ENCODE measurements at places on chromosomes 5 and 9.

- DNase-seq, result no peak
Observed at GRCh38 chr5:90135779-90136378, 273.7 kb downstream of the CETN3 start.

DNA sequence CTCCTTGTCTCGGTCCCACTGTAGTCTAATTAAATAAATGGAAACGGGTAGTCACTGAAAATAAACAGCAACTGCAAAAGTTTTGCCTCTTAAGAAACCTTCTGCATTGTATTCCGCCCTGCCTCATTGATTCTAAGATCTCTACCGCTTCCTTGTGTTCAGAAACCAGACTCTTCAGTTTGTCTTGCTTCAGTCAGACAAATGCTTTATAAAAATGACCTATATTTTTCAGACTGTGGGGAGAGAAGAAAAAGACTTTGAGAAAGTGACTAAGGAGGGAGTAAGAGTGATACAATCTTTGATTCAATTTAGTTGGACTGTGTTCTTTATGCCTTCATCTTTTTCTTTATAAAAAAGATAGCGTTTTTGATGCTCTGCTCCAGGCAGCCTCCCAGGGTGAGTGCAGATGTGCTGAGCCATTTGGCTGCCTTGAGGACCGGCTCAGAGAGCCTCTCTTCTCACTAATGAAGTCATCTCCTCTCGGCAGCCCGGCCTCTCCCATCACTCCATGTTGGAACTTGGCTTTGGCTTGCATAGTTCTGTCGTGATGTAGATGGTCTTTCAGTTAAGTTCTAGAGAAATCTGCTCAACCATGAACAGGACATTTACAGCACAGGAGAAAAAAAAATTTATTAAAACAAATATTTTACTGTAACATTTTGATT, 4.0 kb upstream of the VCAN start:
- no peak for DNase-seq

DNA sequence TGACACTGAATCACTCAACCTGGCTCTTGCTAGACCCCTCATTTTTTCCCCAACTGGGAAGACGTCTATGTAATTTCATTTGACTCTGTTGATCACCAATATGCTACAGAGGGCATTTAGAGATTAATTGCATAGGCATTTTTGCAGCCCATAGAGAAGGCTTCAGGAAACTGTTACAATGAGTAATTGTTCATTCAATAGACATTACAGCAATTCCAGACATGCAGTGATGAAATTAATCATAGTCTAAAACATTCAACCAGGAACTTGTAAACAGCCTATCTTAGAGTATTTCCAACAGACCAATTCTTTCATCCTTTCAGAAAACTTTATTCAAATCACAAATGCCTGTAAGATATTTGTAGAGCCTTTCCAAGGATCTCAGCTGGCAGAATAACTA, 122.3 kb downstream of the MARCHF11 start:
- DNase-seq, result no peak

DNA sequence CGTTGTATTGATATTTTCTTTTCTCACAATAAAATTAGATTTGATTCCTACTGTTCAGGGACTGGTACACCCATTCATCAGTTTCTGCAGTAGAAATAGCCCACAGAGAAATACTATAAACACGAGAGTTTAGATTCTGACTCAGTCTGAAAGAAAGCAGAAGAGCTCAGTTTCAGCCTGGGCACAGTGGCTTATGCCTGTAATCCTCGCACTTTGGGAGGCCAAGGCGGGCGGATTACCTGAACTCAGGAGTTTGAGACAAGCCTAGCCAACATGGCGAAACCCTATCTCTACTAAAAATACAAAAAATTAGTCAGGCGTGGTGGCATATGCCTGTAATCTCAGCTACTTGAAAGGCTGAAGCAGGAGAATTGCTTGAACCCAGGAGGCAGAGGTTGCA, 8.6 kb downstream of the ITK start:
- DNase-seq, result no peak

GRCh38 chr5:68240202-68240601, 24.6 kb downstream of the PIK3R1 start:
- peak; percentile 21 for DNase-seq

GRCh38 chr5:122321921-122322320, 9.9 kb downstream of the SNCAIP start:
- DNase-seq, result no peak

GRCh38 chr5:163309914-163310313, 127.5 kb upstream of the CCNG1 start:
- DNase-seq, result no peak

GRCh38 chr5:143782588-143783386, 29.2 kb upstream of the HMHB1 start:
- no peak for DNase-seq

GRCh38 chr5:151063142-151063989, 17.5 kb downstream of the TNIP1 start:
- DNase-seq, result no peak

DNA sequence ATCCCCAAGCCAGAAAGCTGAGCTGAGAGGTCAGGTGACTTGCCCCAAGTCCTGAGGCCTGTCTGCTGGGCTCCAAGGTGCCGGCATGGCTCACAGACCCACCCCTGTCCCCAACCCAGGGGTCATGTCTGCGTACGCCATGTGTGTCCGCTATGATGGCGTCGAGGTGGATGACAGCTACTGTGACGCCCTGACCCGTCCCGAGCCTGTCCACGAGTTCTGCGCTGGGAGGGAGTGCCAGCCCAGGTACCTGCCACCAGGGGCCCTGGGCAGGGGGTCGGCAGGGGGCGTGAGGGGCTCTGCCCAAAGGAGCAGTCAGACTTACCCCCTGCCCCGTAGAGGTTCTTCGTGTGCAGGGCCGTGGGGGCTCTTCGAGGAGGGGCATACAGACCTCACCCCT, 32.3 kb downstream of the ADAMTSL2 start:
- DNase-seq, result no peak

DNA sequence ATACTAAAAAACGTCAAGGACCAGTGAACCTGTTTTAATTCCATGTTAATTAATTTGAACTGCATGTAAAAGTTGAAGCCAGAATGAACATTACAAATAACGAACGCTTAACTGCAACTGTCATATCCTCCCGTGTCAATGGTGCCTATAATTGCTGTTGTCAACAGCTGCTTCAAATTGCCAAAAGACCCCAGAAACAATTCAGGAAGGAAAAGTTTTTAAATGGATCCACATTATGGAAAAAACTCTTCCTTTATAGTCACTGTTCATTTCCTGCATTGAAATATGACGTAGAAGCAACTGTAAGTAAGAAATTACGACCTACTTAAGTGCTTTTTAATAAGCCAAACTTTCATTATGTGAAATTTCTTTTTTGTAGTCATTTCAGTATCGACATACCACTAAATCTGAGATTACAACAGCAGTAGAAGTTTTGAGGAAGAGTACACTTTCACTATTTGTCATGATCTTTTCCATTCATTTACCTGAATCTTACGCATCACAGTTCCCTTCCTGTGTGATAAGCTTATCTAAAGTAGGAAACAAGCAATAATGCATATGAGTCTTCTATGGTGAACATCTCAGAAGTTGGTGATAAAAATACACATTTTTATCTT, 37.8 kb downstream of the MEF2C start:
- DNase-seq, result peak; percentile 54

DNA sequence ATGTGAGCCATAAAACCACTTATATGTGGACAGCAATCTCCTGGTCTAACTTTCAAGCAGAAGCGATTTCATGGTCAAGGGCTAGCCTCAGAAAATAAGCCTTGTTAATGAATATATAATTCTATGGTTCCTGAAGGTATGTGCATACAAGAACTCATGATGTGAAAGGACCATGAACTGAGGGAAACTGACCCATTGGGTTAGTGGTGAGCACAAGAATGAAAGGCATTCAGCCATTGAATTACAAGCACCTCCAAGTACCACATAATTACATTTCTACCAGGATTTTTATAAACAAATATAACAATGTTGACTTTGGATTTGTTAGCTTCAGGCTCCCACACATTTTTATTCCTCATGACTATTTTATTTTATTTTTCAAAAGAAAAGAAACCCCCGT, 459.0 kb downstream of the TLE4 start:
- no peak for DNase-seq

DNA sequence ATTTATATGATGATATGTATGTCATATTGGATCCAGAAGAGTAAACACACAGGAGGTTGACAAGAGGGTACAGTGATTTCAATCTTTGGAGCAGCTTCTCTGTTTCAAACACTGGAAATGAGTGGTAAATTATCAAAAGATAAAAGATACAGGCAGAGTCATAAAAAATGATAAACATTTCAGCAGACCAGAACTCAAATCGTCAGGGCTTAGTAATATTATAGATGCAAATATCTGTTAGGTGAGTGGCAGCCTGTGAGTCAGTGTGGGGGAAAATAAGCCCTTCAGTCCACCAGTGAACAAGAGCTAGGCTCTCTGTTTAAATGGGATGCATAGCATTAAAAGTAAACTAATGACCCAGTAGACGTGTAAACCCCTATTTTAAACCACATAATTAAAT, 1378.1 kb downstream of the EFNA5 start:
- DNase-seq, result no peak

GRCh38 chr5:115335301-115335700, 38.8 kb upstream of the CCDC112 start:
- DNase-seq, result no peak

- DNase-seq, result no peak
Observed at GRCh38 chr5:91495699-91496098, 112.6 kb upstream of the ARRDC3 start.

DNA sequence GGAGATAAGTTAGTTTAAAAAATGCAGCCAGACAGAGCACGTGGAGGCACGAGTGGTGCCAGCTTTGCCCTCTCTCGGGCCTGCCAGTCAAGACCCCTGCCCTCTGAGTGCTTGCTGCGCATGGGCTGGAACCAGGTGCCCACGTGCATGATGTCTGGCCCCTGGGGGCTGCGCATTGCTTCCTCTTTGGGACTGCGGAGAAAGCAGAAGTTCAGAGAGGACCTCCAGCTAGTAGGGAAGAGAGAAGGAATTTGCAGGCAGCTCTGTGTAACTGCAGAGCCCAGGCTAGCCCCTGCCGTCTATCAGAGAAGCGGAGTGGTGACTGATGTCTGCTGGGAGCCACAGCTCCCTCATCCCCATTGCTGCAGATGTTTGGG, 9.7 kb upstream of the RNU6ATAC start:
- DNase-seq, result peak; percentile 77
